ENCODE measurements at places on chromosomes 2 and 18.

DNA sequence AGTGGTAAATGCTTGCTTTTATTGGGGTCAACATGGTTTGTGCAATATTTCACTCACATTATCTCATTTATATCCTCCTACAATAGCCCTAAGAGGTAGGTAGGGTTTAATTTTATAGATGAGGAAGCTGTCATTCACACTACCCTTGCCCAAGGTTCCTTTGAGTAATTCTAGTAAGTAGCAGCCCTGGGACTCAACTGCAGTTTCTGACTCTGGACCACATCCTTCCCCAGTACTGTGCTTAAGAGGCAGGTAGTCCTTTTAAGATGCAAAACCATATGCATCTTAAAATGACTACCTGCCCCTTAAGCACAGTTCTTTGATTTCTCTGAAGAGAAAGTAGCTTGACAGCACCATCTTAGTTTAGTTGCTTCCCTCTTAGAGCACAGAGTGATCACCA is 15.7 kb upstream of the NT5C1B start:
- peak; percentile 4 for DNase-seq

- DNase-seq = no peak
These were observed 152.2 kb upstream of the THSD7B start for GRCh38 chr2:136613096-136613495.

DNA sequence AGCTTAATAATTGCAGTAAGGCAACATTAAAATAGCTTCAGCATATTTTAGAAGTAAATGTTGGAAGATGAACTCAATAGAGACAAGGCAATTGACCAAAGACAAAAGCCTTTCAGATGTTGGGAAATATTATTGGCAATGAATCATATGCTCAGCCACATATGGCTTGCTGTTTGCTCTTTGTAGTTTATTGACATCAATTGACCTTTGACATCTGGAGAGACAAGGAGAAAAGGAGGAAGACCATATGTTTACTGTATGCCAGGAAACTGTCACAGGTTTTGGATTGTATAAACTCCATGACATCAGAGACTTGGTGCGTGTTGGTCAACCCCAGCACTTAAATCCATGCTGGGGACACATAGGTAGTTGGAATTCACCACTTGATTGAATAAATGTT is 60.6 kb upstream of the SLC16A14 start:
- no peak for DNase-seq

GRCh38 chr2:168220965-168221819 is 26.2 kb downstream of the STK39 start:
- no peak for DNase-seq

- no peak for DNase-seq
These were observed 57.6 kb upstream of the KLHL29 start for GRCh38 chr2:23327416-23327815.

DNA sequence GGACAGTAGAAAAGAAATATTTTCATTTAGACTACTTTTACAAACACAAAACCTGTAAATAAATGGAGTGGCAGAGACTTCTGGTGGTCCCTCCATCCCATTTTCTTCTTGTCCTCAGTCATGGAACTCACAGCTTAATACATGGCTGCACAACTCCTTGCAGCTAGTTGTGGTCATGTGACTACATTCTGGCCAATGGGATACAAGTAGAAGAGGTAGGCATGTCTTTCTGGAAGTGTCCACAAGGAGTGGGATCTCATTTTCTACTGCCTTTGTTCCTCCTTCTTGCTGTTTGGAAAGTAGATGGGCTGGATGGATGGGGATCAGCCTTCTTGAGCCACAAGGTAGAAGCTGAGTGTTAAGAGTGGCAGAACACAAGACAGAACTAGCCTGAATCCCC is 555.8 kb downstream of the SATB2 start:
- no peak for DNase-seq

DNA sequence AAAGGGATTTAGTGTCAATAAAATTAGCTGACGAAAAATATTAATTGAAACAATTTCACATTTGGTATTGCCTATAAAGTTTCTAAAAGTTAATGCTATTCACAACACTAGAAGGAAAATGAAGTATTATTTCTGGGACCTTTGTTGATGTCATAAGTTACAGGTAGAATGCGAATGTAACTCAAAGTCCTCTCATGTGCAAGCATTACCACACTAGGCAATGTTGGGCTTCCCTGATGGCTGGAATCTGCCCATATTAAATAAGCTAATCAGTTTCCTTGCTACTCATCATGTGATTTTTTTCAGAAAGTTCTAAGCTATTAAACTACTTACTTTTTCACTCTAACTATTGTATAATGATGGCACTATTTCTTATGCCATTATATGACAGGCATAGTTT is 44.6 kb downstream of the COBLL1 start:
- no peak for DNase-seq

- DNase-seq = no peak
These were observed 959.6 kb downstream of the SLC4A3 start for GRCh38 chr2:220586980-220587530.

DNA sequence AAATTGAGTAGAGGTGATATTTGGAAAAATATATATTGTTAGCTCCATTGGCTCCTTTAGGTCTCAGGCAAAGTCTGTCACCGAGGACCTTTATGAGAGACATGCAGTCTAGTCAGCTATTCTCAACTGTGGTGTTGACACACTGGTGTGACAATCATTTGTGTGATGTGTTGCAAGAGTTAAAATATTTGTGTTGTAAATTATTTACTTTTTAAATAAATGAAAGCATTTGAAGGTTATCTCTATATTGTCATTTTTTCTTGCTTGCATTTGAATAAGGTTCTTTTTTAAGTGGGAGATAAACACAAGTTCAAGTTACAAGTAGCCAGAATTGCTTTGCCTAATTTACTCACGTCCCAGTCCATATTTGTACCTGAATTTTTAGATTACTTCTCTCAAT is 4.3 kb downstream of the REL start:
- no peak for DNase-seq

DNA sequence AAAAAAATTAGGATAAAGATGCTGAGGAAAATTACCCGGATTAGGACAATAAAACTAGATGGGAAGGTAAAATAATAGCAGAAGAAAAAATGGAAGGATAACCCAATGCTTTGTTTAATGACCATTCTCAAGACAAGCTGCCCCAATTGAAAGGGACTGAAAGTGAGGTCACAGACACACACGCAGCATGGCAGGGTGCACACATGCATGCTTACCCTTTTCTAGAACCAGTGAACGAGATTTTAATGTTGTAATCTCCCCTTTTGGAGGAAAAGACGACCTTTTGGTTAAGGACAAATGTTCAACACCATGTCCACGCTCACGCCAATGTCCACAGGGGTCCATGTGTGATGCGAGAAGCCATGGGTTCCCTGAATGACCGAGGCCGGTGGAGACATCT is 70.9 kb downstream of the DDX1 start:
- no peak for DNase-seq

- DNase-seq = no peak
These were observed 33.6 kb downstream of the CAB39 start for GRCh38 chr2:230746213-230746612.

- DNase-seq = no peak
These were observed 76.1 kb downstream of the RHBDD1 start for GRCh38 chr2:226911932-226912331.

GRCh38 chr2:106996171-106996769 is 110.3 kb upstream of the ST6GAL2 start:
- no peak for DNase-seq

- DNase-seq = no peak
These were observed 134.7 kb upstream of the SMIM21 start for GRCh38 chr18:75562216-75562615.

DNA sequence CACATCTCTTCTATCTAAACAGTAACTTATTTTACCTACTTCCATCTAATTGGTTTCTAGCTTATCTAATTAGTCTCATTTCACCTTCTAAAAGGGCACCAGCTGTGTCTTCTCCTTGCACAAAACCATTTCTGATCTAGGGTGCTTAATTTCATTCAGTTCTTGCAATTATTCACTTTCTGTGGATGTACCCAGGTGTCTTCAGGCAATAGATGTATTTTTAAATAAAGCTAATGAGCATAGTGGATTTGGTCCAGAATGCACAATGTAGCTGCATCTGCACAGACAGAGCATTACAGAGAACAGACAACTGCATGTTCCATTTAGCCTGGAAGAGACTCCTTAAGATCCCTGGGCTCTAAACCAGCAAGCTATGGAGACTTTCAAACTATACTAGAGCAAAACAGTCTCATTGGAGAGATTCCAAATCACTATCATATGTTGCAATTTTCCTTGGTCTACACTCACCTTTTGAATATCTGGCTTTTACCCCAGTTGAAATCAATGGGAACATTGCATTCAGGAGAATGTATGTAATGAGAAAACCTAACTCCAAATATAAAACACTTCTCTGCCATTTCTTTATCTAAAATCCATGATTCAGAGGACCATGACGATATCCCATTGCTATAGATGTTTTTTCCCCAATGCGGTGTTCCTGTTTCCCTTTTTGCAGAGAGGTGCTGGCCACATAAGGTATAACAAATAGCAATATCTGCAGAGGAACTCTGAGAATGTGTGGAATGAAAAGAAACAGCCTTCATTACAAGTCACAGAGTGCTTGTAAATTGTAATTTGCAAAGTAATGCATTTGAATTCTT is 3.5 kb upstream of the RFX8 start:
- DNase-seq = no peak

GRCh38 chr2:188969236-188969635 is 4.9 kb upstream of the COL3A1 start:
- no peak for DNase-seq

DNA sequence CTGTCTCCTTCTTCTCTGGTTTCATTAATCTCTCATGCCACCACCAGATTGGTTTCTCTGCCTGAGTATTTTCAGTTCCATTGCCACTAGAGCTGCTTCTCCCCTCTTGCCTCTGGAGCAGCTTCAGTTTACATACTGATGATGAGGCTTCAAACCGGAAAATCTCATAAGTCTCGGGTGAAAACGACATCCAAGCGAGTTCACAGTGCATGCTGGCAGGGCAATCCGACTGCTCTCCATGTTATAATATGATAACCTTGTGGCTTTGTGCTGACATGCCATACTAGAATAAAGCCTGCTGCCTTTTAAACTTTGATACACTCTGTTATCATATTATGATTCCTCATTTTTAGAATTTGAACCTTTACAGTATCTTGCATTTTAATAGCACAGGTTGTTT is 153.5 kb downstream of the PRPF40A start:
- no peak for DNase-seq

DNA sequence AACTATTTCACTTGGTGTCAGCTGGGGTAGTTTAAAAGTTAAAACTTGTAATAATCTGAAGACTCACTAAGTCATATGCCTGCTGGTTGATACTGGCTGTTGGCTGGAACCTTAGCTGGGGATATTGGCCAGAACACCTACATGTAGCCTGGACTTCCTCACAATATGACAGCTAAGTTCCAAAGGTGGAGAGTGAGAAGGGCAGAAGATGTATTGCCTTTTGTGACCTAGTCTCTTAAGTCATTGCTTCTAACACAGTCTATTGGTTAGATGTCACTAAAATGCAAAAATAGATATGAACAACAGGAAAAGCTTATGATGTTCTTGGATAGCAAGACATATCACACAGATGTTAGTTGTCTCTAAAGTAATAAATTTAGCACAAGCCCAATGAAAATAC is 113.2 kb upstream of the CHAC2 start:
- no peak for DNase-seq

- no peak for DNase-seq
These were observed 82.5 kb upstream of the MAP3K20 start for GRCh38 chr2:172993139-172993538.

- no peak for DNase-seq
These were observed 28.4 kb downstream of the TGIF1 start for GRCh38 chr18:3478262-3478978.

DNA sequence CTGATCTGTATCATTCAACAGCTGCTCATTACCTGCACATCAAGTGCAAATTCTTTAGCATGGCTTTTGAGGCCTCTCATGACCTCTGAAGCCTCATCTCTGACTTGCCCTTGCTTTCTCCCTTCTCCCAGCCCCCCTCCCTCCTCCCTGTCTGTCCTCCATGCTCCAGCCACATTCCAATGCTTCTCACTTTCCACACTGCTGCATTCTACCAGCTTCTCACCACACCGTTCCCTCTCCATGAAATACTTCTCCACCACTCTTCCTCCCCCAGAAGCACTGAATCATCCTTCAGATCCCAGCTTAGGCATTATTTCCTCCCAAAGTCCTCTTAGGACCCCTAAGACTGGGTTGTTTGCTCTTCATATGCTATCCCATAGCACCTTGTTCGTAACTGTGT is 26.9 kb downstream of the GCG start:
- DNase-seq = no peak

DNA sequence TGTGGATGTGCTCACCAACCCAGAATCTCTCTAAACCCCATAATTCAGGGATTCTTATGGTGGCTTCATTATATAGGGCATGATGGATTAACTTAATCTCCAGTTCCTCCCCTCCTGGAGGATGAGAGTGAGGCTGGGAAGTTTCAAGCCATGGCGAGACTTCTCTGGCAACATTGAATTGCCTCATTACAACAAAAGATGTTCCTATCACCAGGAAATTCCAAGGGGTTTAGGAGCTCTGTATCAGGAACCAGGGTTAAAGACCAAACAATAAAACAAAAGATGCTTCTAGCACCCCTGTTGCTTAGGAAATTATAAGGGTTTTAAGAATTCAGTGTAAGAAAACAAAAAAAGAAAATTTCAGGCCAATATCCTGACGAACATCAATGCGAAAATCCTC is 100.1 kb downstream of the NAB1 start:
- no peak for DNase-seq

DNA sequence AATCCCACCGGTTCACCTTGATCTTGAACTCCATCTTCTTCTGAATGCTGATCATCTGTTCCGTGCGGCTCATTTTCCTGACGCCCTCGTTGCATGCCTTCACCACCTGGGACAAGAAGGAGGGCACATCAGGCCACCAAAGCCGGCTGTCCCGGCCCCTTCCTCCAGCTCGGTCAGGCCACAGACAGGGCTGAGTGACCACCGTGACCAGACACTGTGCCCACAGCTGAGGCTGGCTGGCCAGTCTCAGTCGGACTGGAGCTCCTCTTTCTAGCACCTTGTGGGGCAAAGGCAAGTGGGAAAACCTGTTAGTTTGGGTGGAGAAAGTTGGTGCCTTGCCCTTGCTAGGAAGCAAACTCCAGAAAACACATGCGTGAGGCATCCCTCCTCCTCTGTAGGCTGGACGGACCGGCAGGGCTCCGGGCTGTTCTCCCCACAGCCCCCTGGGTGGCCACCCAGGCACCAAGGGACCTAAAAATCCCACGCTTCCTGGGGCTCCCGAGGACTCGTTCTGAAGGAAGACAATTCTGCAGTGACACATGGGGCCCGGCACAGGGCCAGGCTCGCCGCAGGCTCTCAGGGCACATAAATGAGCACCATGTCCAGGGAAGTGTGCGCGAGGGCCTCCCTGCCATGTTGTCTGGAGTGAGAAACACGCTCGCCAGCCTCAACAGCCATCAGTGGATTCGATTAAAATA is 15.3 kb downstream of the SNORC start:
- no peak for DNase-seq

GRCh38 chr2:233446606-233447305 is 92.5 kb downstream of the DGKD start:
- DNase-seq = no peak

- DNase-seq = no peak
These were observed 57.5 kb upstream of the MFF start for GRCh38 chr2:227267410-227268115.

- no peak for DNase-seq
These were observed 16.6 kb downstream of the SERPINB13 start for GRCh38 chr18:63603772-63604171.
